Nucleus accumbens (tissue), 56 donors: ENCODE measurements at places on chromosomes 4 and X.

GRCh38 chr4:31009926-31010325, 289.8 kb downstream of the PCDH7 start:
- no peak for DNase-seq

- DNase-seq: no peak
These were observed 8.7 kb upstream of the CABS1 start for GRCh38 chr4:70326052-70326451.

DNA sequence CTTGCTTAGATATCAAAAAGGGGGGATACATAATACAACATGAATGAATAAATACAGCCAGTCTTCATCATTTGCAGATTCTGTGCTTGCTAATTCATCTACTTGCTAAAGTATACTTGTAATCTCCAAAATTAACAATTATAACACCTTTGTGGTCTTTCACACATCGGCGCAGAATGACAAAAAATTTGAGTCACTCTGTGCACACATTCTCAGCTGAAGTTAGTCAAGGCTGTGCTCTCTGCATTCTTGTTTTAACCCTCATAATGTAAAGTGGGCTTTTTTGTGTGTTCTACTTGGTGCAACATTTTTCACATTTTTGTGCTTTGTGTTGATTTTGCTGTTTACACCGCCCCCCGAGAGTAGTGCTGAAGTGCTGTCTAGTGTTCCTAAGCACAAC, 65.8 kb upstream of the GPRIN3 start:
- no peak for DNase-seq

DNA sequence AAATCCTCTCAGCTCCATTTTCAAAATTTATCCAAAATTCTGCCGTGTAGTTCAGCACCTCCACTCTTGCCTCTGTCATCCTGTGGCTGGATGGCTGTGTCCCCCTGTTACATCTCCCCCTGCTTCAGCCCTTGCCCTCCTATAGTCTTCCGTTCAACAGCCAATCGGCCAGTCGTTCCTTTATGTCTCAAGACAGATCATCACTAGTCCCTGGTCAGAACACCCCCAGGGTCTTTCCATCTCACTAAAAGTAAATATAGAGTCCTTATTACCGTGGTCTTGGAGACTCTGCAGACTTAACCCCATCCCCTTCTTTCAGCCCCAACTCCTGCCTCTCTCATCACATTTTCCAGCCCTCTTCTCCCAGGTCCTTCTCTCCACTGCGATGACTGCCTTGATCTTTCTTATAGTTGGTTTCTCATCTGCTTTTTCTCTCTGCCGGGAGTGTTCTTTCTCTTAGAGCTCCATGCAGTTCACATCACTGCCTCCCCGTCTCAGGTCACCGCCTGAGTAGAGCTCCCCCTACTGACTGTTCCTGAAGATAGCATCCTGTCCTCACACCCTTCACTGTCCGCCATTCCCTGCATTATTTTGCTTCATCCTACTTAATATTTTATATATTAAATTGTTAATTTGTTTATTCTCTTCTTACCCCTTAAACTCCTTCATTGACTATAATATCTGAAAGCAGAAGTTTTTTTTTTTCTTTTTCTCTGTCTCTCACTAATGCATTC, 736.9 kb upstream of the MAGEB2 start:
- no peak for DNase-seq

GRCh38 chr4:42555828-42556227, 101.1 kb downstream of the ATP8A1 start:
- DNase-seq: no peak
